Activated CD4-positive, alpha-beta T cell treated with anti-CD3 and anti-CD28 coated beads for 24 hours (primary cell): ENCODE measurements at places on chromosomes 7 and 10.

GRCh38 chr7:3312583-3312982 lies 11.5 kb downstream of the SDK1 start:
- no peak for DNase-seq

- no peak for DNase-seq
Observed at GRCh38 chr10:99941942-99942820, 67.6 kb downstream of the DNMBP start.

- no peak for DNase-seq
Observed at GRCh38 chr7:25906003-25906402, 246.0 kb upstream of the NFE2L3 start.

DNA sequence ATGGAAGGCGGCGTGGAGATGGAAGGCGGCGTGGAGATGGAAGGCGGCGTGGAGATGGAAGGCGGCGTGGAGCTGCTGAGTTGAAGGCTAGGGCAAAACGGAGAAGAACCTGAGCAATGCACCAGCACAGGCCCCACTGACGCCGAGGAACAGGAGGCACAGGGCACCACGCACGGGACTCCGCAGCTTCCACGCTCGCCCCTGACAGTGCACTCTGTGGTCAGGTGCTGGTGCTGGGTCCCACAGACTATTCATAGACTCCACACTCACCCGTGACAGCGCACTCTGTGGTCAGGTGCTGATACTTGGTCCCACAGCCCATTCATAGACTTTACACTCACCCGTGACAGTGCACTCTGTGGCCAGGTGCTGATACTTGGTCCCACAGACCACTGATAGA lies 34.0 kb downstream of the CPXM2 start:
- no peak for DNase-seq

DNA sequence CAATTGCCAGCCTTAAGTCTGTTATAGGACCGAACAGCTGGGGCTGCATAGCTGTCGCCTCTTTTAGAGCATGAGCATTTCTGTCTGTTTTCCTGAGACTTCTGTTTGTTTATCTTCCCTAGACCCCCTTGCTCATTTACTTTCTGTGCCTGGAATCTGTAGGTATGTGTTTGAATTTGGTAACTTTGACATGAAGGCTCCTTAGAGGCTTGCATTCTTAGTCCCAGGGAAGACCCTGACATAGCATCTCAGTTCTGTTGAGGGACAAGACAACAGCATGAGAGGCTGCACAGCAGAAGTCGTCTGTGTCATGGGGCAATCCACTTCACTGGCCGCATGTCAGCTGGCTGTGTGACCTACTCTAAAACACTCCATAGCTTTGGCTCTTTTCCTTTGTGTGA lies 58.7 kb downstream of the KLHDC10 start:
- no peak for DNase-seq
